ENCODE measurements at places on chromosomes 4 and X.
A peak's percentile ranks its signal among the peaks of the same experiment; 100 is the strongest.

GRCh38 chr4:158327525-158327924 is 117.2 kb downstream of the TMEM144 start:
- no peak overlapping the region for H3K4me3 ChIP-seq
- DNase-seq: peak; percentile 59
- no peaks in the 10 kb centered on the region for H3K27me3 ChIP-seq
- no peaks in the 10 kb centered on the region for H3K4me1 ChIP-seq
- peak overlapping the region; percentile 20 for H3K27ac ChIP-seq
- H3K36me3 ChIP-seq: no peaks in the 10 kb centered on the region

GRCh38 chrX:155334486-155335336 is at the start of gene CLIC2:
CLIC2 (minus strand) TSS chrX:155334614; CDS start chrX:155334427, 187 bp downstream.
- no peaks in the 10 kb centered on the region for H3K27me3 ChIP-seq
- no peak within 1 kb of the TSS for H3K4me3 ChIP-seq
- H3K36me3 ChIP-seq: no peaks in the 10 kb centered on the region
- no peak for DNase-seq

- no peaks in the 10 kb centered on the region for H3K4me1 ChIP-seq
- no peak for DNase-seq
- H3K4me3 ChIP-seq: no peak overlapping the region
- H3K27me3 ChIP-seq: no peaks in the 10 kb centered on the region
- H3K36me3 ChIP-seq: no peaks in the 10 kb centered on the region
Observed at GRCh38 chr4:173513651-173514050, 16.4 kb downstream of the HAND2 start.

DNA sequence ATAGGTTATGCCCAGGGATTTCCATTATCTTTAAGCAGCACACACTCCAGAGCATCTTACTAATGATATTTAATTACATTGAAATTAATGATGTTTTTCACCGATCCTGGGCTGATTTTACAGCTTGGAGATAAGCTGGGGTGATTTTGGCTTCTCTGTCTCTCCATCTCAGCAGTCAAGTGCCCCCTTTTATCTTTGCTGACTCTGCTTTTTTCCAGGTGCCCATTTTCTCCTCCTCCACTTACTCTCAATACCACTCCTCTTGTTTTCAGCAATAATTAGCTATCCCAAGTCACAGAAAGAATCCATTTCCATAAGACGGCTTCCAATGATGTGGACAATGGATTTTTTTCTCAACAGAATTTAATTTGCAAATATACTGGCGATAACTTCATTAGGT is 266.7 kb downstream of the GBA3 start:
- no peak overlapping the region for H3K4me3 ChIP-seq
- no peak for DNase-seq
- no peak overlapping the region for H3K27ac ChIP-seq
- H3K36me3 ChIP-seq: no peaks in the 10 kb centered on the region

GRCh38 chrX:53594354-53594753 is 92.2 kb downstream of the HUWE1 start:
- no peak for DNase-seq
- H3K27ac ChIP-seq: no peak overlapping the region
- peaks cover 9% of the 10 kb centered on the region for H3K36me3 ChIP-seq
- no peak overlapping the region for H3K4me3 ChIP-seq

DNA sequence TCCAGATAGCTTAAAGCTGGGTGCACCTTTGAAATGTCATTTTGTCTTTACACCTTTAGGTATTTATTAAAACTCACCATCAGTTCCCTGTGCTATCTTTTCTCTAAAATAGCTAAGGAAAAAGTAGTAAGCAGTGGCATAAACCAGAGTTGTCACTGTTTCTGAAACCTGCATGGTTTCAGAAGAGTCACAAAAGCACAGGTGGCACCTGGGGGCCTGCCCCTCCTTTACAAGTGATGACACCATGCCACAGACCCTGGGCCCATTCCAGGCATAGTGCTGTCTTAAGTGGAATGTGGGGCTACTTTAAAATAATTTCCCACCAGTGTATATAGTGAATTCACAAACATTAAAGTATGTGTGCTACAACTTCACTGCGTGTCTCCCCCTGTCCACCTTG is 47.8 kb downstream of the DCUN1D4 start:
- DNase-seq: no peak
- H3K36me3 ChIP-seq: no peaks in the 10 kb centered on the region
- H3K27me3 ChIP-seq: no peaks in the 10 kb centered on the region
- H3K4me1 ChIP-seq: no peaks in the 10 kb centered on the region

DNA sequence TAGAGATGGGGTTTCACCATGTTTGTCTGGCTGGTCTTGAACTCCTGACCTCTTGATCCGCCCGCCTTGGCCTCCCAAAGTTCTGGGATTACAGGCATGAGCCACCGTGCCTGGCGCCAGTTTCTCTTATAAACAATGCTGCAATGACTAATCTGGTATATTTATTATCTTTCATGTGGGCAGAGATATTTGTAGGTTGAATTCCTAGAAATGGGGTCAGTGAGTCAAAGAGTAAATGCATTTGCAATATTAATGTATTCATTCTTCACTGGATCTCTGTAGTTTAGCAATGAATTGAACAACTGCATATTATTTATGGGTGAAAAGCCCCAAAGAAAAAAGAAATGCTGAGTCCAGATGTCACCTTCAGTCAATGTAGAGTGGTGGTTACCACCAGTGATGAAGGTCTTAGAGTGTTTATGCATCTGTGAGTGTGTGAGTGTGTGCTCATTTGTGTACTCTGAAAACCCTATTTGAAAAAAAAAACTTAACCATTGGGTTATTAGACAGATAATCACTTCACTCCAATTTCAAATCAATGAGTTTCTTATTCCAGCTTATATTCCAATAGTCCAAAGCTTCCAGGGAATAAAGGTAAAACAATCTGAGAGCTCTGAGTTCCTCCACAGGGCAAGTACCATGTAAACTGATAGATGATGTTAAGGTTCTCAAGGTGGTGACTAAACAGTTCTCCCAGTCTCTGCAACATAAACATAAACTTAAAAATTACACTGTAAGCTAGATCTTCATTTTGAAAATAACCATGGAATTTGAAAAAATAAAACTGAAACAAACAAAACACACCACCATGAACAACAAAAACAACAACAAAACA is 22.6 kb upstream of the CD38 start:
- H3K4me1 ChIP-seq: no peaks in the 10 kb centered on the region
- no peak overlapping the region for H3K4me3 ChIP-seq

- H3K36me3 ChIP-seq: no peaks in the 10 kb centered on the region
- no peaks in the 10 kb centered on the region for H3K4me1 ChIP-seq
- no peak overlapping the region for H3K4me3 ChIP-seq
- H3K27ac ChIP-seq: no peak overlapping the region
- H3K27me3 ChIP-seq: no peaks in the 10 kb centered on the region
- DNase-seq: no peak
Observed at GRCh38 chrX:133325422-133325821, 89.9 kb downstream of the GPC4 start.

GRCh38 chr4:184309241-184310170 is 91.8 kb upstream of the ENPP6 start:
- H3K36me3 ChIP-seq: no peaks in the 10 kb centered on the region
- no peak overlapping the region for H3K27ac ChIP-seq

DNA sequence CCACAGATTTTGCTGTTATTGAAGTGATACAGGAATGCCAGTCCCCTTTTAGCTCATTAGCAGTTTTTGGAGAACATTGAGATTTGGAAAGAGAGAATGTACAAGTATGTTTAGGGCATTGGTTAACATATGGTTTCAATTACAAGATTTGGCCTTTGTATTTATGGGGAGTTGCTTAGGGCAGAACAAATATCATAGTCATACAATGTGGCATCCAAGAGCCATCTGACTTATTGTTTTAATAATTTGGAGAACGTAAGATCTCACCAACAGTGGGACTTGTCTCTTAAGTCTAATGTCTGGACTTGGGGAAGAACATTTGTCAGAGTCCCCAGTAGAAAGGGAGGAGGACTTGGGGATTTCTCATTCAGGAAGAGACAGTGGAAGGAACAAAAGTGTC is 166.1 kb downstream of the STK32B start:
- no peaks in the 10 kb centered on the region for H3K36me3 ChIP-seq
- H3K27ac ChIP-seq: no peak overlapping the region
- H3K4me1 ChIP-seq: no peaks in the 10 kb centered on the region
